ENCODE measurements at places on chromosomes 16 and 17. TPM values are rescaled to one million over a fixed set of nuclear protein-coding genes. Genes with fewer than 3 reads are reported as not detected.
A peak's percentile ranks its signal among the peaks of the same experiment; 100 is the strongest.

DNA sequence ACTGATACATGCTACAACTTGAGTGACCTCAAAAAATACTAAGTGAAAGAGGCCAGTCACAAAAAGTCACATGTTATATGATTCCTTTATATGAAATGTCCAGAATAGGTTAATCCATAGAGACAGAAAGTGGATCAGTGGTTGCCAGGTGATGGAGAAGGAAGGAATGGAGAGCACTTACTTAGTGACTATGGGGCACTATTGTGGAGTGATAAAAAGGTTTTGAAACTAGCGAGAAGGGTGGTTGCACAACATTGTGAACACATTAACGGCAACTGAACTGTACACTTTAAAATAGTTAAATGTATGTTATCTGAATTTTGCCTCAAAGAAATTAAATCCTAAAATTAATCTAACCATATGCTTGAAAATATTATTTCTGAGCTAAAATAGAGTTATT is 25.9 kb downstream of the AMFR start:
- no peak for DNase-seq

DNA sequence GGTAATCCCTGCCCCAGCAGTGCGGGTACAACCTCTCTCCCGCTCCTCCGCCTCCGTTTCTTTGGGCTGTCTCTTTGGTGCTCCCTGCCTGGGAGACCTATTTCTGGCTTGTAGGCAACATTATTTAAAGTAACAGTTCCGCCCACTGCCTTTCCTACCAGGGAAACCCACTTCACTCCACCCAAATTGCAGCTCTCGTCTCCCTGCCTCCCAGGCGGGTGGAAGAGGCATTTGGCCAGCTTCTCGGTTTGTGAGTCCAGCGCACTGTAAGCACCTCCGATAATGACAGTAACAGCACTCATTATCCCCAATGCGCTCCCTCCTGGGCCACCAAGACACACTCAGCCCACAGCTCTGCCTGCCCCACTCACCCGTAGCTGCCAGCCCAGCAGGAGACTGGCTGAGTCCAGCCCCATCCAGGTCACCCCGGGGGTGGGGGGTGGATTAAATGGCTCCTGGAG is 165.1 kb upstream of the CDC42EP4 start:
- no peak for DNase-seq

DNA sequence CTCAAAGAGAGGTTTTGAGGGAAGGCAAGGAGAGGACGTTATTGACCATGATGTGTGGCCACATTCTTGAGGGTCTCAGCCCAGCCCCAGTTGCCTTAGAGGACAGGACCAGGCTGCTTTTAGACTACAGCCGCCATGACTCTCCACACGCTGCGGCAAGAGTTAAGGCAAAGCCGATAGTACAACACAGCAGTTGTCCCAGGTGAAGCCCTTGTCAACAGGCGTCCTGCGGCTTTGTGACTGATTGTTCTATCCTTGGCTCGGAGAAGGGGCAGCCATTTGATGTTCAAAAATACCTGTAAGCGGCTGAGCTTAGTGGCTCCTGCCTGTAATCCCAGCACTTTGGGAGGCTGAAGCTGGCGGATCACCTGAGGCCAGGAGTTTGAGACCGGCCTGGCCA is 28.8 kb downstream of the TMEM92 start:
- no peak for DNase-seq

DNA sequence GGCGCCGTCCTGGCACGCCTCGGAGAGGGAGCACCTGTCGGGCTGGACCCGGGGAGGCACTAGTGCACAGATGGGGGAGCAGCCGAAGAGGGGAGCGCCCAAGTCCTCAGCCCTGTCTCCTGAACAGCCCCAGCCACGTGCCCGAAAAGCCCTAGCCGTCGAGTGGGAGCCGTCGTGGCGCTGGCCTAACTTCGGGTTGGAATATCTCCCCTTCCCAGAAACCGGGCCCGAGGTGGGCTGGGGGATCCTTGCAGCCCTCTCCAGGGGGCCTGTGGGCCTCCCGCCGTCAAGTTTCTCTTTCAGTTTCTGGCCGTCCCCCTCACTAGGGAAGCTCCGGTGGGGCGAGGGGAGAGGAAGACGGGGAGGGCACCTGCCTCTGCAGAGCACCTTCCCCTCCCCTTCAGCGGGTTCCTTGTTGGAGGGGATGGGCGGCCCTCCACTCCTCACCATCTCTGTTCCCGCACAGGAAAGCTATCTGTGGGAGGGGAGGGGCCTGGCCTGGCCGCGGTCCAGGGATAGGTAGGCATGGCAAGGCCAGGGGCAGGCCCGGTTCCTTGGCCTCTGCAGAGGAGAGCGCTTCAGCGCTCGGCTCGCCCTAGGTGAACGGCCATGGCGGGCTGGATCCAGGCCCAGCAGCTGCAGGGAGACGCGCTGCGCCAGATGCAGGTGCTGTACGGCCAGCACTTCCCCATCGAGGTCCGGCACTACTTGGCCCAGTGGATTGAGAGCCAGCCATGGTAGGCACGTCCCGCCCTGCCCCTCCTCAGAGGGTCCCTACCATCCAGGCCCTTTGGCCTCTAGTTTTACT is 709 bp downstream of the STAT5A start:
- DNase-seq, result peak; percentile 64

DNA sequence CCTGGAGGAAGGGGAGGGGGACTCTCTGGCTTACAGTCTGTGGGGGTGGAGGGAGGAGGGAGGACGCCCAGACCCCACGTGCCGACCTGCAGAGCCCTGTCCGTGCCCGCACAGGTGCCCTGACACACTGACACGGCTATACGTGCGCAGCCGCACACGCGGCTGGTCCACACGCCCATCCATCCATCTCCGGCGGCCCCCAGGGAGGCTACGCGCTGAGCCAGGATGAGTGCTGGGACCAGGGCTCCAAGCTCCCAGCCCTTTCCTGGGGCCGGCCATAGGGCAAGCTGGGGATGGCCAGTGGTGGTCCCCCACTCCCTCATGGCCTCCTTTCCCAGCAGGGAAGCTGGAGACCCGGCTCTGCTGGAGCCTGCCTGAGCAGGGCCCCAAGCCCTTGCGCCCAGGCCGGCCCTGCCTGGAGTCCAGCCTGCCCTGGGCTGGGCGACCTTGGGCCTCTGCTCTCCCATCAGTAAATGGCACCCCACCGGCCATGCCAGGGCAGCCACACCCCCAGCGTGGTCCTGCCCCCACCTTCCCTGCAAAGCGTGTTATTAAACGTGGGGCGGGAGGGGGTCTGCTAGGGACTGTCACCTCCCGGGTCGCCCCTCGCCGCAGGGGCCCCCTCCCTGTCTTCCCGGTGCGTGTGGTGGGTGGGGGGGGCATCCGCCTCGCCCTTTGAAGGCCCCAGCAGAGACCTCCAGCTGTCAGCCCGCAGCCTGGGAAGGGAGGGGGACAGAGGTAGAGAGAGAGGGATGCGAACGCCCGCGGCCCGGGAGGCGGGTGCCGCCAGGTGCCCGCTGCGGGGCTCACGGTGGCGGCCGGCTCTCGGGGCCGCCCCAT is 863 bp downstream of the CASKIN1 start:
- DNase-seq, result no peak

DNA sequence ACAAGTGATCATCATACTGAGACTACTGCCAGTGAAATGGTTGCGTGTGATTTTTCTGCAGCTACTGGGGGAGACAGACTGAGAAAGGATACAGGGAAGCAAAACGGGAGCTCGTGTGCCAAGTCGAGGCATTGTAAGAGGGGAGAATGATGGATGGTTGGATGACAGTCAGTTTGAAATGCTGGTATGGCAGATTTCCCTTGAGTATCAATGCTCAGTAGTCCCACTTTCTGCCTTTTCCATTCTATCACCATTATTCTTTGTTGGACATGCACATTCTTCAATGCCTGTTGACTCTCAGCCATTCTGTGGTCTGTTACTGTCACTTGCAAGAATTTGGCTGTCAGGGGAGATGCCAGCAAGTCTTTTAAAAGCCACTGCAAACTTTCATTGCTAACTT is 510.6 kb upstream of the RBFOX1 start:
- DNase-seq, result no peak

DNA sequence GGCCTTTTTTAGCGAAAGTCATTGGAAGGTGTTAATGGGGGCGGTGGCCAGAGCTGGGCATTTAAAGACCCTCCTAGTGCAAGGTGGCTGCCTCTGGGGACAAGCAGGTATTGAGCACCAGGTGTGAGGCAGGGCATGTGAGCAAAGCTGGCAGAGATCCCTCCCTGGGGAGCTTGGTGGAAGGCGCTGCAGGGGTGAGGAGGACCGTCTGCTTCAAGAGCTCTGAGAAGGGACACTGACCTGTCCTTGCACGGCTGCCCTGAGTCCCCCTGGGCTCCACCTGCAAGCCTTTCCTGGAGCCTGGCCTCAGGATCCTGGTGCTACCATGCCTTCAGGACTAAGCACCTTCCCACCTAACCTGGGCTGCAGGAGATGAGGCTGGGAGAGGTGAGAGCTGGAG is 127.0 kb upstream of the CIBAR2 start:
- no peak for DNase-seq

GRCh38 chr17:37405955-37406634 is 541 bp downstream of the ACACA start:
- no peak for DNase-seq

- no peak for DNase-seq
Observed at GRCh38 chr17:73121506-73121905, 29.0 kb upstream of the SLC39A11 start.

LDHD gene
- total RNA-seq, result 113 TPM

DNA sequence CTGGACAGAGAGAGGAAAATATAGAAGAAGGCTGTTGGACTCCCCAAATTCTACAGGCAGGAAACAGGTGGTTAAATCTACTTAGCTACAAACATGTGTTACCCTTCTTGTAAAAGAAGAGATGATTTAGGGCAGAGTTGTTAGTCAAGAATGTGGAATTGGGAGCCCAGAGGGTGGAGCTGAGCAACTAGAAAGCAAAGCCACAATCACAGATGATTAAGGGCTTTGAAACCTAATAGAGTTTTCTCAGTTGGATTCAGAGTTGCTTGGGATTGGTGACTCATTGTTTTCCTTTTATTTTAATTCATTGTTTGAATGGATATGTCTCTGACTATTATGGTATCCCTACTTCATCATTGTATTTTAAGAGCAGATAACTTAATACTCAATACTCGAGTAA is 6.2 kb downstream of the ACSM5 start:
- no peak for DNase-seq

GRCh38 chr16:67666032-67666551 is 458 bp downstream of the ENKD1 start:
- DNase-seq, result peak; percentile 70

ABCA6 gene
- total RNA-seq, result 101 TPM

SLC35G6 gene
- total RNA-seq, result not detected

GRCh38 chr17:39277110-39277509 is 51.4 kb upstream of the STAC2 start:
- no peak for DNase-seq

DNA sequence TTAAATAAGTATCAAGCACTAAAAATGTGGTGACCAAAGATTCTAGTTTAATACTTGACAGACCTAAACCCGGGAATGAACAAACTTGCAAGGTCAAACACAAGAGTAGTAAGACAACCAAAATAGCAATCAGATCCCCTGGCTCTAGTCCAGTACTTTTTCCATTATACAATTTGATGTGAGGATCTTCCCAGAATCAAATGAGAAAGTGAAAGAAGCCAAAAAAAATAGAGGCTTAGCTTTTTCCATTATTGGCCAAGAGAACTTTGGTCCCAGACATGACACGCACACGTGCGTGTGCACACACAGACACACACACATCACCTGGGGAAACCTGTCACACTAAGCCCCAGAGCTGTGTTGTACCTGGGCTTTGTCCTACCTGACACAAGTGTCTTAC is 300.6 kb upstream of the CDH5 start:
- no peak for DNase-seq

DNA sequence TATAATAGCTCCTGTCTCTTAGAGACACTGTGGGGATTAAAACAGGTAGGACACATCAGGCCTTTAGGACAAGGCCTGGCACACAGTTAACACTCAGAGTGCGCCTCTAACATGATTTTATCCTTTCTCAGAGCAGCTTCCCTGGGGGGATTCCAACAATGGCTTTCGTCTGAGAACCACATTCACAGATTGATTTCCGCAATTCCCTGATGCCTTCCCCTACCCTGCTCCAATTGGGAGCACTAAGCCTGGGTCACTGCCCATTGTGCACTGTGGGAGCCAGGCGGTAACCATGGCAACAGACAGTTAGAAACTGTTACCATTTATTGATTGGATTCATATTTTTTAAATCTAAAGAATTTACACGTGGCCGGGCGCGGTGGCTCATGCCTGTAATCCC is 5.9 kb upstream of the ALKBH5 start:
- DNase-seq, result no peak

- no peak for DNase-seq
Observed at GRCh38 chr16:70252355-70252988, 732 bp upstream of the EXOSC6 start.

CNGB1 gene
- not detected for total RNA-seq

CHST6 gene
- total RNA-seq, result 0.15 TPM

- DNase-seq, result no peak
Observed at GRCh38 chr16:65666132-65666941, 544.5 kb upstream of the CDH11 start.

GRCh38 chr16:14024283-14024682 is 46.8 kb upstream of the MRTFB start:
- DNase-seq, result no peak

KRT39 gene
- not detected for total RNA-seq

- no peak for DNase-seq
Observed at GRCh38 chr16:86987746-86988670, 329.2 kb downstream of the C16orf95 start.

All from left lobe of liver (tissue), 2 donors.